Lower leg skin (tissue), 4 donors: ENCODE measurements at places on chromosomes 7 and 10.

- DNase-seq, result no peak
Observed at GRCh38 chr10:98492763-98493162, 46.0 kb upstream of the HPS1 start.

- no peak for DNase-seq
Observed at GRCh38 chr10:95820363-95820762, 64.4 kb downstream of the ENTPD1 start.

- no peak for DNase-seq
Observed at GRCh38 chr7:135236727-135237126, 3.1 kb downstream of the STRA8 start.

- DNase-seq, result no peak
Observed at GRCh38 chr10:4767033-4767814, 58.8 kb upstream of the AKR1E2 start.

DNA sequence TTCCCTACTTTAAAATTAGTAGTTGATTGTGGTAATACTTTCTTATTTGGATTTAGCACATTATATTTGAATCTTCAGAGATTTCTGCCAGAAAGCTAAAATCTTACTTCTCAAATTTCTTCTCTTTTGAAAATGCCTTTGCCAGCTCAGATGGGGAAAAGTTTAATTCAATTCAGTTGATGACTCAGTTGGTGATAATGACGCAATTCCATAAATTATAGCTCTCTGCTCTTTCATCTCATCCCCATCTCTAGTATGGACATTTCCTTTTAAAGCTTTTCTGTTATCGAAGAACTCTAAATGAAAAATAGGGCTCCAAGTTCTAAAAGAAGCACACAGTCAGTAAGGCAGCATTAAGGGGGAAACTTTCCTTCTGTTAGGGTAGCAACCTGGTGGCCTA, 25.5 kb downstream of the RNLS start:
- DNase-seq, result no peak

GRCh38 chr7:104096683-104097082, 107.2 kb upstream of the RELN start:
- no peak for DNase-seq

- no peak for DNase-seq
Observed at GRCh38 chr7:45292481-45292880, 134.9 kb downstream of the RAMP3 start.

DNA sequence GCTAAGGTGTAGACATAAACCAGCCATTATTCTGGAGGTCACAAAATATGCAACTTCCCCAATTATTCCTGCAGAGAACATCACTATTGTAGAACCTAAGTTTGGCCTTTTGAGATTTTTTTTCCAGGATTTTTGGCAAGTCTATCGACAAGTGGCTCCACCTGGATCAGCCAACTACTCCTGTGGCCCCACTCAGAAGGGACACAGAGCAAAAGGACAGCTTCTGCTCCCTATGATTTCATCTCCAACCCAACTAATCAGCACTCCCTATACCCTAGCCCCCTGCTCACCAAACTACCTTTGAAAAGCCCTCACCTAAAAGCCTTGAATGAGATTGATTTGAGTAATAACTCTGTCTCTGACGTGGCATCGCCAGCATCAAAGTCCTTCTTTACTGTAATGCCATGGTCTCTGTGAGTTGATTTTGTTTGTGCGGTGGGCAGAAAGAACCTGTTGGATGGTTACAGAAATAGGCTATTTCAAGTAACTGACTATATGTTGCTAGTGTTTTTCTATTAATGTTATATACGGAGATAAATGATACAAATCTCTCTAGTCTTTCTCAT, 13.7 kb upstream of the CROT start:
- no peak for DNase-seq

DNA sequence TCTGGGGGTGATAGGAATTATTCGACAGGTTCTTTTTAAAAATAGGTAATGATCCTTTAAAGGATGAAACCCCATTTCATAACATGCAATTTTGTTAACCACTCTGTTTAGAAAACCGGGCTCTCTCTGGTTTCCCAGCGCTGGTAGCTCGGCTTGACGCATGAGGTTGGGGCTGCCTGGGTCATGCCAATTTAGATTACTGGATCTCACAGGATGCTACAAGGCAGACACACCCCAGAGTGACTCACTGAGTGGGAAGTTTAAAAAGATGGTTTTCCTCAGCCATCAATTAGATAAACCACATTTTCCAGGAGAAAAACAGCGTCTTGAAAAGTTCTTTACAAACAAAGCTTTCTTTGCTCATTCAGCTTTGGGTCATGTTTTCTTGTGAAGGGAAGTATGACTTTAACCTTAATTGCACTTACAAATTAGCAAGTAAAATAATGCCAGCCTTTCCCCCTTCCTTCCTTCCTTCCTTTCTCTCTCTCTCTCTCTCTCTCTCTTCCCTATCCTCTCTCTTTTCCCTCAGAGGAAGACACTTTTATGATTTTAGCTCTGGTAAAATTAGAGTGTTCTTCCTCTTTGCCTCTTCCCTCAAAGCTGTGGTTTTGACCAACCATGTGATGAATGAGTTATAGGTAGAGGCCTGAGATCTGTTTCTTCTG, 99.8 kb downstream of the EPDR1 start:
- DNase-seq, result no peak

DNA sequence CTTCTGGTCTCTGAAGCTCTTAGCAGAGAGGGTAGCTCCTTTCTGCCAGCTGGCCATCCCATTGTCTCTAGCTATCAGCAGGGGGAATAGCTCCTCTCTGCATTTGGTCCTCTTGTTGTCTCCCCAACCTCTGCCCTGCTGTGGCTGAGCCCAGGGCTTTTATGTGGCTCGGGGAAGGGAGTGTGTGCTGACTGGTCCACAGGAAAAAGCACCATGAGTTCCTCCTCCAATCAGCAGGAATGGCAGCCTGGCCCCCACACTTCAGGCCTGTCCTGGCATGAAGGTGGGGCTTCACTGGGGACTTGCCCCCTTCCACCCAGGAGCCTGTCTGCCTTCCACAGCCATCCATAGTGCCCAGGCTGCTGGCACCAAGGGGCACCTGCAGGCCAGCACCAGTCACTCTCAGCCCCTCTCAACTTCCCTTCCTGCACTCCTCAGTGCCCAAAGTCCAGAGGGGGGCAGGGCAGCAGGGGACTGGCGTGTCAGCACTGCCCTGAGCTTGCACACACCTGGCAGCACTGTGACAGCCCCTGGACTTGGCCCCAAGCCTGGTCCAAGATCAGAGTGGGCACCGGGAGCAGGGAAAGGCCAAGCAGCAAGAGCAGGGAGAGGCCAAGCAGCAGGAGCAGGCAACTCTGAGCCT, 36.2 kb downstream of the NOLC1 start:
- DNase-seq, result no peak
